Motor neuron (in vitro differentiated cells): ENCODE measurements at places on chromosomes 13 and 19.

GRCh38 chr13:36918246-36919131 is 1.5 kb downstream of the SMAD9 start:
- ATAC-seq: peak; percentile 20

- no peak for ATAC-seq
Observed at GRCh38 chr13:91804724-91805123, 406.3 kb downstream of the GPC5 start.

- no peak for ATAC-seq
Observed at GRCh38 chr19:17982430-17982829, 15.5 kb downstream of the KCNN1 start.

DNA sequence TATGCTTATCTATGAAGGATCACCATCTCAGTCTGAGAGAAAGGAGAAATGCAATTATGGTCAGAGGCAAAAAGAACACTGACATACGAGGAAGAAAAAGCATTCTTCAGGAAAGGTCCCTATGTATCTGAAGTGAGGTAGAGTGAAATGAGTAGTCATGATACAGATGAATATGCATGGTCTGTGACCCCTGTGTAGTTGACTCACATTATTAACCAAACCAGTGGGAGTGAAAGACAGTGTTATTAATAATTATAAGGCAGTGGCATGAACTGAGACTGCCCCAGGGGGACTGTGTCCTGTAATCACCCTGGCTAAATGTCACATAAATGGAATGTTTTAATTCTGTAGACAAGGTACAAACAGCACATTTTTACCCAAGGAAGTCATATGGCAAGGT is 1320.2 kb upstream of the PCDH9 start:
- peak; percentile 40 for ATAC-seq
